T47D (cell line): ENCODE measurements at places on chromosomes 5 and 9.

DNA sequence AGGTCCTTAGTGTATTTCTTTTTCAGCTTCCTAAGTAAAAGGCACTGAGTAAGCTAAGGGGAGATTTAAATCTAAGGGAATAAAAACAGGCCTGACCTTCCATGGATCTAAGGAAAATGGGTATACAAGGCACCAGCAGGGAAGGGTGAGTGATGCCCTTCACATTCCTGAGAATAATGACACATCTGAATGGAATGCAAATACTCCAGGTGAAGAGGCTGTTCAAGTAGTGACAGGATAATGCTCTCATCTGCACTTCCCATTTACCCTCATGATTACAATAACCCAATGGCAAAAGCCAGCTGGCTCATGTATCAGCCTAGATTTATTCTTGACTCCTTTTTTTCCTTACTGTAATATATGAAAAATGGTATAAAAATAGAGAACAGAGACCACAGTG lies 216.2 kb upstream of the ACTBL2 start:
- peak; percentile 15 for DNase-seq

GRCh38 chr5:95620030-95620869 lies at the start of gene GPR150:
Gene GPR150 (plus strand): TSS chr5:95620087. CDS start chr5:95620276, 189 bp downstream.
- DNase-seq, result no peak

GRCh38 chr9:74463825-74464224 lies 33.3 kb upstream of the RORB start:
- no peak for DNase-seq

DNA sequence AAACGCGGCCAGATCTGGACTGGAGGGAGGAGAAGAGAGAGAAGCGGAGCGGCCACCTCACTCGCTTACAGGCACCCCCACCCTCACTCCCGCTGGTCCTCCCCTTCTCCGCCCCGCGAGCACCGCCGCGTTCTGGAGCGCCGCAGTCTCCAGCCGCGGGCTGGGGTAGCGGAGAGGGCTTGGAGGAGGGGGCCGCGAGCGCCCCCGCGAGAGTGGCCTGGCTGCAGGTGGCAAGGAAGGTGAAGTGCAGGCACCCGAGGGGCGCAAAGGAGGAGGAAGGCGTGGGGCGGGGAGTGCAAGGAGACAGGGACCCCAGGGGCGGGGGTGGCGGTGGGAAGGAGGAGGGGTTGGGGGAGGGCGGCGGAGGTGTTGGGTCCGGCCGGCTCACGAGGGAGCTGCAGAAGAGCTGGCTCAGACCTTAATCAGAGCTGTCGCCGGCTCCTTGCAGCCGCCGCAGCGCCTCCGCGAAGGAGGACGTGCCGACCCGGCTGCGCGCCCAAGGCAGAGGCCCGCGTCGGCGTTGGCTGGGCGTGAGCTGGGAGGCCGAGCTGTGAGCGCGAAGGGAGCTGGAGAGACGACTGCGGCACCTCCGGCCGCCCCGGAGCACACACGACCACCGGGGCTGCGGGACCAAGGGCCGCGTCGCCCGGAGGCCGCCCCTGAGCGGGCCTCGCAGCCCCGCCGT lies at the start of gene DMRT3:
Gene DMRT3 (plus strand): TSS at position 398 of the 685 bp plus-strand sequence. CDS start 347 bp downstream, outside the sequence.
- no peak for DNase-seq

DNA sequence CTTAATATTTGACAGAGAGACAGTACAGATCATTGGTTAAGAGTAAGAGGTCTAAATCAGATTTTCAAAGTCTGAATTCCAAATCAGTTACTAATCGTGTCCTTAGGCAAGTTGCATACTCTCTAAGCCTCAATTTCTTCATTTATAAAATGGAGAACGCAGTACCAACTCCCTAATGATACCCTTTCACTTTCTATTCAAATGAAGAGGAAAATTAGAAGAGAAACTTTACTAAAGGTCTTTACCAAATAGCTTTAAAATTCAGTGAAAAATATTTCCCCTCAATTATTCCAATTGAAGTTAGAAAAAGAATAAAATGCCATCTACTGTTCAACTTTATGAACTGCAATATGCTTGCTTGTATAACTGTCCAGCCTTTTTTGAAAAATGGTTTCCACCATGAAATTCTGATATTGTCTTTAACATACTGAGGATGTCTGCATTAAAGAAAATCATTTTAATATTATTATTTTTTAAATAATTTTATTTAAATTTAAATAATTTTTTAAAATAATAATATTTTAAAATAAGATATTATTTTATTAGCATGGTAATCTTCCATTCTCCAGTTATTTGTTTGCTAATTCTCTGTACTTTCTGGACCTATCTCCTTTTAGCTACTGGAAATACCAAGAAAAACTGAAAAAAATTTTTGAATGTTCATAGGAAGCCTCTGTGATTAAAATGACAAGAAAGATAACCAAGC lies 36.0 kb downstream of the POC5 start:
- no peak for DNase-seq

DNA sequence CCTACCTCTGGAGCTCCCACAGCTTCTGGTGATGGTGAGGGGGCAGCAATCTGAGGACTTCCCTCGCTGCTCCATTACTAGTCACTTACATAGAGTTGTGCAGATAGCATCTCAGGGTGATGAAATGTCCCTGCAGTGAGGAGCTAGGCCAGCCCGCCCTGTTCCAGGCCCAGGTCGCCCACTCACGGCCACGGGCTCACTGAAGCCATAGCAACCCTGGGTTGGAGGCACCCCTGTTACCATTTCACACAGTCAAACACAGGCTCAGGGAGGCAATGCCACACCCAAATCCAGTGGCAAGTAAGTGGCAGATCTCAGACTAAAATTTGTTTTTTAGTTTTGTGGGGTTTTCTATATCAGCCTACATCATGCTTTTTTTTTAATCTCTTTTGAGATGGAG lies 19.6 kb downstream of the SH2D3C start:
- DNase-seq, result no peak

GRCh38 chr5:133325864-133326263 lies 274.1 kb downstream of the HSPA4 start:
- no peak for DNase-seq

- no peak for DNase-seq
These were observed 27.5 kb upstream of the FCN2 start for GRCh38 chr9:134852906-134853654.

DNA sequence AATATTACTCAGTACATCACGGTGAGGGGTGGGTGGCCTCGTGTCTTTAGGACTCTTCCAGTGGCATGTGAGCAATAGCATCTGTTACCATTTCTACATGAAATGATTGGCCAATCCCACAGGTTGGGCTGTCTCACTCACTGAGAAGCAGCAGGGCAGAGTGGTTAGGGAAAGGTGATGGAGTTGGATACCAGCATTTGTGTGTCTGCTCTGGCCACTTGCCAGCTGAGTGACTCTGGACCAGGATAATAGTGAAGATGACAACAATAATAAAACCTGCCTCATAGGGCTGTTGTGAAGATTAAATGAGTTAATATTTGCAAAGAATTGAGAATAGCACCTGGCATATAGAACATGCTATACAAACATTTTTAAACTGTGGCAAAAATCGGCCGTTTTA lies 42.0 kb downstream of the IQGAP2 start:
- DNase-seq, result no peak

DNA sequence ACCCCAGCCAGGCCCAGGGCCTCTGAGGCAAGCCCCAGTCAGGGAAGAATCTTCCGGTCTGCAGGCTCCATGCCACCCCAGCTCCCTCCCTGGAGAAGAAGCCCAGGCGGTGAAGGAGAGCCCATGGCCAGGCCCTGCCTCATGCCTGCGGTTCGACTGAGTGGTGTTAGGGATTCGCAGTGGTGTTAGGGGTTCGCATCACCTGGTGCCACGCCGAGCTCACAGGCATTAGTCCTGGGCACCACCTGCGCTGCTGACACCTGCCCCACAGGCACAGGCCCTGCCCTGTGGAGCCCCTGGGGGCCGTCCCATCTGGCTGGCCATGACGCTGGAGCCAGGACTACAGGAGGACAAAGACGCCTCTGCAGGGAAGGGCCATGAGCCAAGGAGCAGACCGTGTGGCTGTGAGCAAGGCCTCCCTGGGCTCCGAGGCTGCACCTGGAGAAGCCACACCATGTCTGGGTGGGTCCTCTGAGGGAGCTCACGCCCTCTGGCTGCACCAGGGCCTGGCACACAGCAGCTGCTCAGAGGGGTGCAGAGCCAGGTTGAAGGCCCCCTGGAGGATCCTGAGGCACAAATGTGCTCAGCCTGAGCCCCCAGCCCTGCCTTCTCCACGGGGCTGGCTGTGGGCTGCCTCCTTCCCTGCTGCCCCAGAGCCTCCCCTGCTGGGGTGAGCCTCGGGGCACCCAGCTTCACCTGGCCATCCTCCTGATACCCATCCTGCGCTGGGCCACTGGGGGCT lies 27.6 kb upstream of the RNF130 start:
- DNase-seq, result no peak

GRCh38 chr5:97501286-97501964 lies 318.4 kb upstream of the RIOK2 start:
- DNase-seq, result no peak

DNA sequence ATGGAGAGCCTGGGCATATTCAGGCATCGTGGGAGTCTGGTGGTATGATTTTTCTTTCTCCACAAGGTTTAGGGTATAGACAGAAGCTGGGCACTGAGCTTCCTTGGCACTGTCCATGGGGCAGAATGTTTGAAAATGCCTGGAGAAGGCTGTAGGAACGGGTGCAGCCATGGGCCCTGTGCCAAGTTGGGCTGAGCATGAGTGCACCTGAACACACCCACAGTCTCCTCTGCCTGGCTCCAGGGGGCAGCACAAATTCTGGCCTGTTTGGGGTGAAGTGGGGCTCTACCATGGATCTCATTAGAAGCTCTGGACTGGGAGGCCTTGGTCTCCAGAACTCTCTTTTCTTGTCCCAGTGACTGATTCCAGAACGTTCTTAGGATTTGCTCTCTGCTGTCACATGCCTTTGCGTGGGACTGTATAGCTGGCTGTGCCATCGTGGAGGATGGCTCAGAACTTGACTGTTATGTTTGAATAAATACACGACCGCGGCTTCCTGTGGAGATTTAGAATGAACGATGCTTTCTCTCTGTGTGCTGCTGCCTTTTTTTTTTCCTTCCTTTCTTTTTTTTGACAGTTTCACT lies 229.8 kb downstream of the FANCC start:
- no peak for DNase-seq

GRCh38 chr9:124264823-124265233 lies 7.1 kb downstream of the NEK6 start:
- no peak for DNase-seq

DNA sequence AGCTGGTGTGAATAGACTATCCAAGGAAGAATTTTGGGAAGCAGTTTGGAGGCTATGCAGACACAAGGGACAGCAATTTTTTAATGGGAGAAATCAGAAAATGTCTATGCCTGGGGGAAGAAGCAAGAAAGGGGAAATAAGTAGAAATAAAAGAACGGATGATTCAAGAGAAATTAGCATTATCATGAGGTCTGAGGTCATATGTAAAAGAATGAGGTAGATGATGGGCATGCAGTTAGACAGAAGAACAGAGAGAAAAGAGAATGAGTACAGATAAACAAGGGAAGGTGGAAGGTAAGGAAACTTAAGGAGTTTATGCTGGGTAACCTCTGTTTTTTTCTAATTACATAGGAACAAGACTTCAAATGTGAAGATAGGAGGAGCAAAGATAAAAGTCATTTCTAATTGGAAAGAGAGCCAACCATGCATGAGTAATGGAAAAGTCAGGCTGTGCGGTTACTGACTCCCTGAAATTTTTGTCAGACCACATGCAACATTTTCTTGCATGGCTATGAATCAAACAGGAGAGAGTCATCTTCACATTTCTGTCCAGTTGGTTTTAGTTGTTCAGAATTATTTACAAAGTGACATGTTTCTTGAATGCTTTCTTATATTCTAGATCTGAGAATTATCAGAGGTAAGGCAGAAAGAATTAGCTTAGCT lies 101.0 kb upstream of the PIK3R1 start:
- DNase-seq, result no peak

DNA sequence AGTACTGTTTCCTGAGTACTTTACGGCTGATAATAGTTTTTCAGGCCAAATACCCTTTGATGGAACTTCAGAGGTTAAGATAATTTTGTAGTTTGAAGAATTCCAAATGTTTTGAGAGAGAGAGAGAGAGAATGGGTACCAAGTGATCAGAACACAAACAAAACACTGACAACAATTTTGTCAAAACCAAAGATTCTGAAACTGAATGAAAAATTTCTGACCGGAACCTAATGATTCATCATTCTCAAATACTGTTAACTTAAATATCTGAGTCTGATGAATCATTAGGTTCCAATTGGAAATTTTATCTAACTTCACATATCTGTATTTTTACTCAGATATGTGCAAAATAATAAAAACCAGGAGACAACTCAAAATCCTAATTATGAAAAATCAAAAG lies 4.0 kb downstream of the LMBRD2 start:
- no peak for DNase-seq

DNA sequence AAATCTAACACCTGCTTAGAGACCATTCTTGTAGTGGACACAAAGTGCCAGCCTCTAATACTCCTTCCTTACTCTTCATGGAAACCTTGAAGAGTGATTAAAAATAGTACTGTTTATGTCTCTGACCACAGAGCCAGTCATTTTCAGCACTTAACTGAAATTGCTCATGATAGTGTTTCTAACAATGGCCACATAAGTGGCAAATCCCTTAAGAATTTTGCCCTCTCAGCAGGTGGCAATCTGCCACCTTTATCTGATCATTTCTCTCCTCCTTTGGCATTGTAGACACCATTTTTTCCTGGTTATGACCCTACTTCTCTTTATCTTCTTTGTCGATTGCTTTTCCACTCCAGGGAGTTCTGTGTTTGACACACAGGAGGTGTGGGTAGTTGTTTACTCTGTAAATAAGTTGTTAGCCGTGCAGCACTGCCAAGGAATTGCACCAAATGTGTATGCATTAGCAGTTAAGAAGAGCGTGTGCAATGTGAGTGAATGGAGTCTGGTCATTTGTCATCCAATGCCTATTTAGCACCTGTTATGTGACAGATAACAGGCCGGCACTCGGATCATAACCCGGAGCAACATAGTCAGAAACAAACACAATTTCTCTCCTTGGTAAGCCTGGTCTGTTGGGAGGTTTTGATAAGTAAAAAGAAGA lies 36.8 kb upstream of the STARD4 start:
- no peak for DNase-seq

DNA sequence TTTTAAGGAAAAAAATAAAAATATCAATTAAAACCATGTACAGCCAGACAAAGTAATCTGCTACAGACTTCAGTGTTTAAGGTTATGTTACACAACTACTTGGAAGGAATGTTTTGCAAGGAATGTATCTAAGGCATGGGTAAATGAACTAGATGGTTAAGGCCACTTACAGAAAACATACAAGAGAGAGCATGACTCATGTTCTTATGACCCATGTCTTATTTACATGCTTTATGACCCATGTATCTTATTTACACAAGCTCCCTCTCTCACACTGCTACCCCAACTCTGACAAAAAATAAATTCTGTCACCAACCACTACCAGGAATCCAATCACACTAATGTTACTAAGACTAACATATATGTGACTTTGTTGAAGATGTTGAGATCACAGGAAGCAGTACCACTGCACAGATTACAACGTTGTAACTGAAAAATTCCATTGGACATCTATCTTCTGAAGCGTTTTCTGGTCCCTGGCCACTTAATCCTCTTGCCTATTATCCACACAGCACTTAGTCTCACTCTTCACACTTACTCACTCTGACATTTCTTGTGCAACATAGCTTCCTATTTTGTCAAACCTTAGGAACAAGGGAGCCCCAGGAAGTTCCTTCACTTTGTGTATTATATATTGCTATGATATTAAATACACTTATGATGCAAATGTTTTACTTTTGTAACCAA lies 1630.1 kb upstream of the C9orf72 start:
- no peak for DNase-seq
